Amygdala (tissue), 56 donors: ENCODE measurements at places on chromosomes 2 and 18.

DNA sequence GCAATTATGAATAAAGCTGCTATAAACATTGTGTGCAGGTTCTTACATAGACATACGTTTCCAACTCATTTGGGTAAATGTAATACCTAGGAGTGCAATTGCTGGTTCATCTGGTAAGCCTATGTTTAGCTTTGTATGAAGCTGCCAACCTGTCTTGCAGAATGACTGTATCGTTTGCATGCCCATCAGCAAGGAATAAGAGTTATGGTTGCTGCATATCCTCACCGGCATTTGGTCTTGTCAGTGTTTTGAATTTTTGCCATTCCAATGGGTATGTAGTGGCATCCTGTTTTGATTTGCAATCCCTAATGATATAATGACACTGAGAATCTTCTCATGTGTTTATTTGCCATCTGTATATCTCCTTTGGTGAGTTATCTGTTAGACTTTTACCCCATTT lies 20.7 kb downstream of the CCDC150 start:
- DNase-seq = no peak

DNA sequence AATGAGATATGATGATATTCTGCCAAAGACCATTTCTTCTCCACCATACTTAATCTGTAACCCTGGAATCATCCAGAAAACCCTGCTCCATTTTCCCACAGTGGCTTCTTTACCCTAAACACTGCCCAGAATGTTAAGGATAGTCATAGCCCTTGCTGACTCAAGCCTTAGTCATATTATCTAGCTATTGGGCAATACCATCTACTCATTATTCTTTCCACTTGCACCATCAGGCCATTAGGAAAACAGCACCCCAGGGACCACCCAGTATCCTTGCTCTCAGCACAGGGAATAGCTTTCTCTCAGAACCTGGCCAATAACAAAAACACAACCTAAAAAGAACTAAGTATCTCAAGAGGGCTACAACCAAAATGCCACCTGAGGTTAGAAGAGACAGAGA lies 445.7 kb upstream of the SLC14A2 start:
- DNase-seq = no peak

DNA sequence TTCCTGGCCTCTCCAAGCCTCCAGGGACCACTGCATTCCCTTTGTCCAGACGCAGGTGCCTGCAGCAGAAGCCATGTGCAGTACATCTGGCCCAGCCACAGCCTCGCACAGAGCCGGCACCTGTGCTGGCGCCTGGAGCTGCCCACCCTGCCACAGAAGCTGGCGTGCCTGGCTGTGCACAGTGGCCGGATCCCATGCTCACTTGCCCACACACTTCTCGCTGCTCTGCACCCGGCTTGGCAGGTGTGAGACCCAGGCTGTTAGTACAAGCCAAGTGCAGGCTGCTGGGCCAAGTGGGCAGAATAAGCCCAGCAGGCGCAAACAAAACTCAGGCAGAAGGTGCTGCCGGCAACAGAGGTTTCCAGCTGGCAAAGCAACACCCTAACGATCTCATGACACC lies 124.5 kb upstream of the CCDC150 start:
- peak; percentile 5 for DNase-seq

- DNase-seq = no peak
Observed at GRCh38 chr2:232632229-232632903, 1.0 kb upstream of the EFHD1 start.

DNA sequence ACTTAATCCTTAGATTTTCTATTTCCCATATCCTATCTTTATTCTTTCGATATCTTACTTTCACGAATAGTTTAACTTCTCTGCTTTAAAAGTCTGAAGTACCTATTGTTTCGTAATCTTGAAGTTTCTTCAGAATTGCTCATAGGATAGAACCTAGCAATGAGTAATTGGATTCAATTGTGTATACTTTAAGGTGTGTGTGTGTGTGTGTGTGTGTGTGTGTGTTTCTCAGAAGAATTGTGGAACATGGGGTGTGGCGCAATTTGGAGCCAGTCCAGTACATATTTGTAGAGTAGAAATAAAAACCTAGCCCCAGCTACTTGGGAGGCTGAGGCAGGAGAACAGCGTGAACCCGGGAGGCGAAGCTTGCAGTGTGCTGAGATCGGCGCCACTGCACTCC lies 897.6 kb downstream of the BCL11A start:
- no peak for DNase-seq

DNA sequence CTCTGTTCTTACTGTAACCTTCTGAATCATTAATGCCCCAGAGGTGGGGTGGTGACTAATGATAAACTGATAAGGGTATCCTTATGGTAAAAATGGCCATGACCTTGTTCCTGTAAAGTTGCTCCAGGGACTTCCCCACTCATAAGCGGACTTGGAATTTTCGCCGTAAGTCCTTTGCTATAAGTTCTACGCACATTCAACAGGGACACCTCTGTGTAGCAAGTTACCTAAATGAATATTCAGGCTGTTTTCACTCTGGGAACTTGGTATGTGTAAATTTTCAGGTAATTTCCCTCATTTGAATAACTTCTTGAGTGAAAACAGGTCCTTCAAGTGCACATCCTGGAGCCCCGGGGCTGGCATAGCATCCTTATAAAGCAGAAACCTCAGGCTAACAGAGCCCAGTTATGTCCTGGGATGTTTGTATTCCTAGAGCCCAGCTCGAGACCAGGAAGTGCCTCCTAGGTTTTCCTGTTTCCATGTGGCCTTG lies 9.4 kb upstream of the AGFG1 start:
- DNase-seq = no peak

- no peak for DNase-seq
Observed at GRCh38 chr2:151165105-151165684, 96.5 kb downstream of the RBM43 start.

- DNase-seq = no peak
Observed at GRCh38 chr2:29874745-29875144, 46.6 kb downstream of the ALK start.

DNA sequence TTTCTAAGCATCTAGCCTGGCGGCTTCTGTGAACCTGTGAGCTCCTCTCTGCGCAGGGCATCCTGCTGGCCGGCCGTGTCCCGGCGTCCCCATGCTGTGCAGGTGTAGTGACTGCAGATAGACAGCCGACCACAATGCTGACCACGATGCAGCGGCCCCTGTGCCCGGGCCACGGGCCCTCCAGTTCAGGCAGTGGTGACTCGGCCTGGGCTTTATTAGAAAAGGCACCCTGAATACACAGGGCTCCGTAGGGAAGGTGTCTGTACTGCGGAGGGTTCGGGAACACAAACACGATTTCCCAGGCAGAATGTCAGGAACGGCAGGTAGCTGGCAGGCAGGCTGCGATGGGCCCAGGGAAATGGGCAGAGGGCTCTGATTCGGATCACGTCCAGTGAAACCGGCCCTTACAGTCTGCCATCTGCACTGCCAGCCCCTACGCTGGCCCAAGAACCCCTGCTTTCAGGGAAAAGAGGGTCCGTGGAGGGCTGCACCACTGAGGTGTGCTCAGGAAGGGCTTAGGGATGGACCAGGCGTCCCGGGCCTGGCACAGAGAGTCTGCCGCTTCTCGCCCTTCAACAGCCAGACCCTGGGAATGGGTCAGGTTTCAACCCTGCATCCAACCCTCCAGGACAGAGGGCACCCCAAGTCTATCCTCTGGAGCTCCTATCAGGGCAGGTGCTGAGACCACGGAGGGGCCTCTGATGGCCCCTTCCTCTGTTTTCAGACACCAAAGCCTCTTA lies 196.5 kb downstream of the HDAC4 start:
- DNase-seq = no peak
